ENCODE measurements at places on chromosomes 2 and 18.

DNA sequence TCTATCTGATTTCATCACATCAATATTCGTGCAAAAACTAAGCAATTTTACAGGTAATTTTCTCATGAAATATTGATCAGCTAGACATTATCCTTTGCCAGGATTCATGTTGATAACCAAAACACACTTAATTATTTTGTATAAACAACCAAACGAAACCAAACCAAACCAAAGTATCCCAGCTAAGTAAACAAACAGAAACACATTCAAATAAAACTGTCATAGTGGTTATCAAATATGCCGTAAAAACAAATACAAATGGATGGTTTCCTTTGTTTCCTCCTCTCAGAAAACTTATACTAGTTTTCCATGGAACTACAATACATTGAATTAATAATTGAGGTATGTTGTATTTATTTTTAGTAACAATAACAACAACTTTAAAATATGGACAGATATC lies 777.4 kb downstream of the DSC3 start:
- DNase-seq, result no peak

DNA sequence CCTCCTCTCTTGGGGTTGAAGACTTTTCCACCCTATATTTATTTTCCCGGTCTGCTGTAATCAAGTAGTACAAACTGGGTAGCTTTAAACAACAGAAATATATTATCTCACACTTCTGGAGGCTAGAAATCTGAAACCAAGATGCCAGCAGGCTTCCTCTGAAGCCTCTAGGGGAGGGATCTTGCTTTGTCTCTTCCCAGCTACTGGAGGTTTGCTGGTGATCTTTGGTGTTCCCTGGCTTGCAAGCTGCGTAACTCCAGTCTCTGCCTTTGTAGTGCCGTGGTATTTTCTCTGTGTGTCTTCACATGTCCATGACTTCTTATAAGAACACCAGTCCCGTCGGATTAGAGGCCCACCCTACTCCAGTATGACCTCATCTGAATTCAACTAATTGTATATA lies 44.4 kb downstream of the MYO3B start:
- no peak for DNase-seq

GRCh38 chr2:237434866-237435311 lies 20.9 kb upstream of the COL6A3 start:
- peak; percentile 54 for DNase-seq

- DNase-seq, result no peak
These were observed 31.5 kb downstream of the SIX3 start for GRCh38 chr2:44972771-44973535.

GRCh38 chr2:183610724-183611123 lies 486.5 kb downstream of the NUP35 start:
- no peak for DNase-seq

DNA sequence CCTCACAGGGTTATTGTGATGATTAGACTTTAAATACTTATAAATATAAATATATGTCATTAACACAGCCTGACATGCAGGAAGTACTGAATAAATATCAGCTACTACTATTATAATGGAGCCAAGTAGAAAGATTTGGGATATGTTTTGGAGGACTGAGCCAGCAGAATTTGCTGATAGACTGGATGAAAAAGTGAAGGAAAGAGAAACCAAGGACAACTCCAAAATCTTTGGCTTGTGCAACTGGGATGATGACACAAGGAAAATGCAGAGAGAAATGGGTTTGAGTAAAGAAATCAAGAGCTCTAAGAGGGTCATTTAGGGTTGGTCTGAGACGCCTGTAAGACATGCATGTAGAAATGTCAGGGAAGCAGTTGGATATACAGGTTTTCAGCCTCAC lies 15.6 kb downstream of the ADD2 start:
- no peak for DNase-seq

GRCh38 chr2:68974251-68974650 lies at the start of gene GKN1:
GKN1 (plus strand) TSS chr2:68974636; CDS start chr2:68974678, 42 bp downstream.
- DNase-seq, result no peak

DNA sequence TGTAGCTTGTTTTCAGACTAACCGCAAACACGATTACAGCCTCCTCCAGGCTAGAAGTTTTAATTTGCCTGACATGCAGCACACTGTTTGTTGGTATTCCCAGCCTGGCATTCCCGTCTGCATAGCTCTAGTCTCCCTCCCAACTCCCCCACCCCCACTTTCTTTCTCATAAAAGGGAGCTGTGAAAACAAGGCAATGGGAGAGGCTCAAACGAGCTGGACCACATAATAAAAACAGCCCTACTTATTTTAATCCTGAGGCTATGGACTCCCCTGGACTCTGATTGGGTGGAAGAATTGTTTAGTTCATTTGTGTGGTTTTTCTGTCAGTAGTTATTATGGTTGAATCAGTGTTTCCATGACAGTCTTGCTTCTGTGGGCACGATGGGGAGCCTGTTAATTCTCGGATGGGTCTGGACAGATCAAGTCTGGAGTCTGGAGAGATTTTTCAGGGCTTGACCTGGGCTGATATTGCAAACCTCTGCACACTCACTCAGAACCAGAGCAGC lies 1.2 kb downstream of the STON1 start:
- DNase-seq, result no peak

DNA sequence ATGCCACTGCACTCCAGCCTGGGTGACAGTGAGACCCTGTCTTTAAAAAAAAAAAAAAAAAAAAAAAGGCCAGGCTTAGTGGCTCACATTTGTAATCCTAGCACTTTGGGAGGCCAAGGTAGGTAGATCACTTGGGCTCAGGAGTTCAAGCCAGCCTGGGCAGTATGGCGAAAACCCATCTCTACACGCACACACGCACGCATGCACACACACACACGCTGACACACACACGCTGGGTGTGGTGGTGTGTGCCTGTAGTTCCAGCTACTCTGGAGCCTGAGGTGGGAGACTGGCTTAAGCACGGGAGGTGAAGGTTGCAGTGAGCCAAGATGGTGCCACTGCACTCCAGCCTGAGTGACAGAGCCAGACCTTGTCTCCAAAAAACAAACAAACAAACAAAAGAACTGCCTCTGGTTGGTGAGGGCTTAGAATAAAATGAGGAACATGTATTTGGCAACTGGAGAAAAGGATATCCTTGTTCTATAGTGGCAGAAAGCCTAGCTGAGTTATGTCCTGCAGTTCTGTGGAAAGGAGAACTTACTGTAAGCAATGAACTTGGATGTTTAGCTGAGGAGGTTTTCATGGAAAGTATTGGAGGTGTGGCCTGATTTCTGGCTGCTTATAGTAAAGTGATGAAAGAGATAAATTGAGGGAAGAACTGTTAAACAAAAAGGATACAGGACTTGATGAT lies 34.0 kb downstream of the HAT1 start:
- no peak for DNase-seq

- DNase-seq, result no peak
These were observed 280.0 kb downstream of the GULP1 start for GRCh38 chr2:188571543-188572303.

- no peak for DNase-seq
These were observed 1.2 kb upstream of the SRBD1 start for GRCh38 chr2:45612285-45612684.

- DNase-seq, result no peak
These were observed 43.6 kb upstream of the SLC14A2 start for GRCh38 chr18:45571714-45572113.

DNA sequence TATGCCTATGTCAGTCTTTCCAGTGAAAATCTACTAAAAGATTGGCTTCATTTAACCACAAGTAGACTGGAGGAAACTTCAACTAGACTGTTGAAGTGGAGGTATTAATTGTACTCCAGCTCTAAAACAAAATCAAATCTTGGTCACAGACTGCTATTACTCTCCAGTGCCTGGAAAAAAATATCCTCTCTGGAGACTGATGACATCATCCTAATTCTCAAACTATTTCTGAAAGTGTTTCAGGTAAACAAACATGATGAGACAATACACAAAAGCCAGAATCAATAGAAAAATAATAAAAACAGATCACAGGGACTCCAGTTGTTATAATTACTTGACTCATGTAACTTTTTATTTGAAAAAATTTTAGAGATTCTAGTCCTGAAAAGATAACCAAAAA lies 87.7 kb upstream of the MYO3B start:
- DNase-seq, result no peak

DNA sequence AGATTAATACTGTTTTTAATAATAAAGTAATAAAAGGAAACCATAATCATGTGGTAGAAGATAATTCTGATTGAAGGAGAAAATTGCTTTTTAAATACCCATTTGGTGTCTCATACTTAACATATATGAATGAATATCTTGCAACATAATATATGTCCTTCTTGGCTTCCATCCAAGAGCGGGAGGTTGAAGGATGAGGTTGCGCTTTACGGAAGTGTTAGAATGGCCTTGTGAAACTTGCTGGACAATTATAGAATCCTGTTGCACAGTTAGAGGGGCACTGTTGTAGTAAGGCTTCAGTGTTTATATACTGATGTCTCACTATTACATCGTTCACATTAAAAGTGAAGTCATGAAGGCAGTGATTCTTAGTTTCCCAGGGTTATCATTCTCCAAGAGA lies 9.4 kb downstream of the INSIG2 start:
- DNase-seq, result no peak

GRCh38 chr2:121334581-121335293 lies 49.7 kb upstream of the TFCP2L1 start:
- DNase-seq, result no peak

DNA sequence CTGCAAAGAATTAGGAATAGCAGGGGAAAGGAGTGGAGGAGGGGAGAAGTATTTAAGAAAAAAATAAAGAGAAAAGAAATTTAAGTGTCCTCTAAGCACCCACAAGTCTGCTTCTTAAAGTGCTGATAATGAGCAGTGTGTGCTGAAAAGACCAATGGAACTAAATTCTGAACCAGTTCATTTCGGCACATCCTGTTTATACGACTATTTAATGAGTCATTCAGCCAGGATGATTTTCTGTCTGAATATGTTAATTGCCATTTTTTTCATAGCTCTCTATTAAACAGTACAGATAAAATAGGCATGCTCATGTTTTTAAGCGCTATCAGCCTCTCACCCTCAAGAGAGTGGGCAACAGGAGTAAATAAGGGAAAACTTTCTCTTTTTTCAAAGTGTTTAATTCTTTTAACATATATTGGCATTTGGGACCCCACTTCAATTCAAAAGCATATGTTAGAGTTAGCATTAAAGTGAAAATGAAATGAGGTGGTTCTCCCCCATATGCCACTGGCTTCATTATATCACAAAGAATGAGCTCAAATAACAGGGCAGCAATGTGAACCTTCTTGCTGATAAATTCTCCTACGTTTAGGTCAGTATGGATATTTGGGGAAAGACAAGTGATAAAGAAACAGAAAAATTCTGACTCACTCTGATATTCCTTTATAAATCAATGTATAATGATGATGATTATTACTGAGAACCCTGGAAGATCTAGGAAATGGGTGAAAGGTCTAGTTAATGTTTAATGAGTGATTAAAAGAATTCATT lies 87.5 kb downstream of the TCF4 start:
- DNase-seq, result no peak

DNA sequence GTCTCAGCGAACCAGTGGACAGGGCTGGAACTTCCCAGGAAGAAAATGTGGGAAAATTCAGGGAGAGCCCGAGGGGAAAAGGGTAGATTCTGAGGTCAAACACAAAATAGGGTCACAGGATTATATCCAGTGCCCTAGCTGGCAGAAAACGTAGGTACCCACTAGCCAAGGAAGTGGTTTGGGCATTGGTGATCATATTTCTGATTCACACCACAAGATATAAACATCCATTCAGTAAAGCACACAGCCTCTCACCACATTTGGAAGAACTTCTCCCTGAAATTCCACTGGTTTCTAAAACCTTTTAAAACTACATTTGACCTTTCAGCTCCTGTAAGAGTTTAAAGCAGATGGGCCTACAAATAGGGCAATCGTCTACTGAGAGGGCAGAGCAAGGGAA lies 186.9 kb downstream of the TTC32 start:
- no peak for DNase-seq

DNA sequence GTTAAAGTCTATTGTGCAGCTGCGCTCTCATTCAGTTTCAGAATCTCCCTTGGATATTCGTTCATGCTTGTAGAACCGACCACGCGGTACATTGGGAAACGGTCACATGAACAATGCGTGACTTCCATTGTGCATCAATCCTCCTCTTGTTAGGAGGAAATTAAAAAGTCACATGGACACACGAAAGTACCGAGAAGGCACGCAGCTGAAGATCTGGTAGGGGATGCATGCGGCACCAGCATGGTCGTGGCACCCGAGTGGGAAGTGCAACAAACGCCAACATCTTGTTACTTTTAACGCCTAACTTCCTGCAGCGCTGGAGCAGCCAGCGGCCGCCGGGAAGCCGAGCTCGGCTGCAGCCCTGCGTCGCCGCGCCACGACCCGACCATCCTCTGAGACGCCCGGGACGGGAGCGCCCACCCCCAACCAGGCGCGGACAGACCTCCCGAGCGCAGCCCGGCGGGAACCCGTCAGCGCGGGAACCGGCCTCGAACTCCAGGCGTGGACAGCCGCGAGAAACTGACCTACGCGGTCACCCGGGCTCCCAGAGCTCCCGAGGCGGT lies 412 bp downstream of the OSBPL1A start:
- no peak for DNase-seq

- no peak for DNase-seq
These were observed 9.2 kb downstream of the TGIF1 start for GRCh38 chr18:3458952-3459853.

- DNase-seq, result no peak
These were observed 11.4 kb upstream of the PER2 start for GRCh38 chr2:238299803-238300202.

DNA sequence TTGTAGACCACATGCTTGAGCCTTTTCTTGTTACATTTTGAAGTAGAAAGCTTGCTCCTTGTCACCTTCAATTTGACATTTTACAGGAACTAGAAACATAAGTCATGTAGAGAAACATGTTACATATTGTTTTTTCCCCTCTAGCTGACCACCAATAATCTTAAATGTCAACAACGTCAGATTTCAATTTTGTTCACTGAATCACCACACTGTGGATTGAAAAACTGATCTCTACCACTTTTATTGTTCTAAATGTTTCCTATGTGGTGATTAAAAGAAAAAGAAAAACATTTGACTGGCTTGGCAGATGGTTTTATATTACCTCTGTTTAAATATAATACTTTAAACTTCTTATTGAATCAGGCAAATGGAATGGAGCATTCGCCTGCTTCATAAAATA lies 87.7 kb downstream of the DSEL start:
- DNase-seq, result no peak

- DNase-seq, result no peak
These were observed 76.4 kb upstream of the BCL11A start for GRCh38 chr2:60629801-60630385.

- DNase-seq, result no peak
These were observed 60.3 kb upstream of the HPCAL1 start for GRCh38 chr2:10242451-10242850.

GRCh38 chr2:214536625-214537024 lies 125.8 kb downstream of the VWC2L start:
- DNase-seq, result no peak

GRCh38 chr18:75052475-75052874 lies 156.5 kb downstream of the PTGR3 start:
- DNase-seq, result no peak

GRCh38 chr2:109304731-109305470 lies 175.9 kb downstream of the SH3RF3 start:
- DNase-seq, result no peak

Measured in stimulated activated CD4-positive, alpha-beta T cell treated with anti-CD3 and anti-CD28 coated beads, Interleukin-12 subunit alpha, Interleukin-12 subunit beta, amount 100 ng/mL, for 24 hours (primary cell).